ENCODE measurements at places on chromosomes 5 and 9.
A peak's percentile ranks its signal among the peaks of the same experiment; 100 is the strongest.

- no peak for DNase-seq
Measured at GRCh38 chr5:150116667-150117400, 30.5 kb upstream of the CSF1R start.

DNA sequence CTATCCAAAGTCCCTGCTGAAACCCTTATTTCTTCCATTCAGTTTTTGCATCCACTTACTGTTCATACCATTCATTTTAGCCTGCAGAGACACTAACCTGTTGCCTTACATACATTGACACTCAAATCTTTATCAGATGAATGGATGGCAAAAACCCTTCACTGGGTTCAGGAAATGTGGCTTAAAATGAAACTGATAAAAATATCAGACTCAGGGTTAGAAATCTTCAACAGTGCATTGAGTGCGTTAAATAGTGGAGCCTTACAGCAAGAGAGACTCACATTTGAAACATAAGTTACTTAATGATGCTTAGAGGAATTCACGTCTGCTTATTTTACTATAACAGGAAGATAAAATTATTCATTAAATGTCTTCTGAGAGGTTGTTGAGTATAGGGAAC, 28.0 kb upstream of the BNC2 start:
- no peak for DNase-seq

- DNase-seq: no peak
Measured at GRCh38 chr5:174575043-174575442, 149.3 kb upstream of the MSX2 start.

DNA sequence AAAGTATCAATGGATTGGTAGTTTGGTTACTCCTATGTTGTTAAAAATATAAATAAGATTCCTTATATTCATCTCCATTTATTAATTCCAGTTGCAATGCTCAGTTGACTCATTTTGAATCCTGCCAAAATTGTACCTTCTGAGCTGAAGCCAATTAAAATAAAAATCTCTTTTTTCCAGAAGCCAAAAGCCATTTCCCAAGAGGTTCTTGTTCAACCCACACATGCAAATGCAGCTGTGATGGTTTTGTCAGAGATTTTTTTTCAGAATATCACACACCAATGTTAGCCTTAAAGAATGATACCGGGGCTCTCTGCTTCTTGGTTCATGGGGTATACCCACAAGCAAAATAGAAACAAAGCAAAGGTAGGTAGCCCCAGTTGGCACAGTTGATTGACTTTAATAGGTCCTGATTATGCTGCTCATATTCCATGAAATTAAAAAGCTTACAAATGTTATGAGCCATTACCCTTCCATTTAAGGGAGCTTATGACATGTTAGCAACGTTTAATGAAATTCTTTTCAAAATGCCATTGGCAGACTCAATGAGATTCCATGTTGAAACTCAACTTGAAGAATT, 208.0 kb downstream of the SGCD start:
- DNase-seq: peak; percentile 6

DNA sequence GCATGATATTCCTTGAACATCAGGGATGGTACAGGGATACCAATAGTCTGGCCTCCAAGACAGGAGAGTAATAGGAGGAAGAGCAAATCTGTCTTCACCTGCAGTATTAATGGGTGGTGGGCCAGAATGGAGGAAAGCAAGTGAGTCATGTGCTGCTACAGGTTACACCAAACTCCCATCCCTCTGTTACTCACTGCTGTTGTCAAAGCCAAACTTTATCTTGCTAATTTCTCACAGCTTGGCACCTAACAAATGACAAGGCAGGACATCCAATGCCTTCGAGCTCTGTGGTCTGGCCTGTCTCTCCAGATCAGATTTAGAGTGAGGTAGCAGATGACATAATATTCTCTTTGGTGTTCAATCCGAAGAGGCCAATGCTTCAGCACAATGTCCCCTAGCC, 26.8 kb downstream of the PLAC8L1 start:
- no peak for DNase-seq

DNA sequence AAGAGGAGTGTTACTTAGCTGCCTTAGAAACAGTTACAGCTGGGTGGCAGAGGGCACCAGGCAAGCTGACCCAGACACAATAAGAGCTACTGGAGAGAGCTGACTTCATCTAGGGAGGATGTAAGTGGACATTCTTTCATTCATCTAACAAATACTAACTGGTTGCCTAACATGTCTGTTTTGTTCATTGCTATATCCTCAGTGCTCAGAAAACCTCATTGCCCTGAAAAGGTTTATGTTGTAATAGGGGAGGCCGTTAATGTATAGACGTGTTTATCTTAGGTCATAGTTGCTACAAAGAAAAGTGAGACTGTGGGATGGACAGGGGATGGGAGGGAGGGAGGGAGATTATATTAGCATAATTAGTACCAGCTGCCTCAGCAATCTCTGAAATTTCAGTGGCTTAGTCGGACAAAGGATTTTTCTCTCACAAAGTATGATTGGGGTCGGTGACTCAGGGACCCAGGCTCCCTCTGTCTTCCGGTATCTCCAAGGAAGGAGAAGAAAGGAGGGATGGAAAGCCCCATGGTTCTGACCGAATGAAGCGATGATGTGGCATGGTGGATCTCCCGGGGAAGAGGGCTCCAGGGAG, 2.6 kb upstream of the SNX18 start:
- peak; percentile 66 for DNase-seq

DNA sequence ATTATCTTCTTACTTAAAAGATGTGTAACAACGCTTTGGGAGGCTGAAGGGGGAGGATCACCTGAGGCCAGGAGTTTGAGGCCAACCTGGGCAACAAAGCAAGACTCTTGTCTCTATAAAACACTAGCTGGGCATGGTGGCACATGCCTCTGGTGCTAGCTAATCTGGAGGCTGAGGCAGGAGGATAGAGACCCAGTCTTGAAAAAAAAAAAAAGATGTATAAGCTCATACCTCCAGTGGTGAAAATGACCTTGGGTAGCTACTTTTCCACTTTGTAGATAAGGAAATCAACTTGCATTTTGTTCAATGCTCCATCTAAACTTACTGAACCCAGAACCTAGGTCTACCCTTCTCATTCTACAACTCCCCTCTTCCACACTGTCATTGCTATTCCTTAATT, 16.6 kb downstream of the ARRDC3 start:
- no peak for DNase-seq

GRCh38 chr5:68304421-68305052, 89.0 kb downstream of the PIK3R1 start:
- DNase-seq: peak; percentile 25

DNA sequence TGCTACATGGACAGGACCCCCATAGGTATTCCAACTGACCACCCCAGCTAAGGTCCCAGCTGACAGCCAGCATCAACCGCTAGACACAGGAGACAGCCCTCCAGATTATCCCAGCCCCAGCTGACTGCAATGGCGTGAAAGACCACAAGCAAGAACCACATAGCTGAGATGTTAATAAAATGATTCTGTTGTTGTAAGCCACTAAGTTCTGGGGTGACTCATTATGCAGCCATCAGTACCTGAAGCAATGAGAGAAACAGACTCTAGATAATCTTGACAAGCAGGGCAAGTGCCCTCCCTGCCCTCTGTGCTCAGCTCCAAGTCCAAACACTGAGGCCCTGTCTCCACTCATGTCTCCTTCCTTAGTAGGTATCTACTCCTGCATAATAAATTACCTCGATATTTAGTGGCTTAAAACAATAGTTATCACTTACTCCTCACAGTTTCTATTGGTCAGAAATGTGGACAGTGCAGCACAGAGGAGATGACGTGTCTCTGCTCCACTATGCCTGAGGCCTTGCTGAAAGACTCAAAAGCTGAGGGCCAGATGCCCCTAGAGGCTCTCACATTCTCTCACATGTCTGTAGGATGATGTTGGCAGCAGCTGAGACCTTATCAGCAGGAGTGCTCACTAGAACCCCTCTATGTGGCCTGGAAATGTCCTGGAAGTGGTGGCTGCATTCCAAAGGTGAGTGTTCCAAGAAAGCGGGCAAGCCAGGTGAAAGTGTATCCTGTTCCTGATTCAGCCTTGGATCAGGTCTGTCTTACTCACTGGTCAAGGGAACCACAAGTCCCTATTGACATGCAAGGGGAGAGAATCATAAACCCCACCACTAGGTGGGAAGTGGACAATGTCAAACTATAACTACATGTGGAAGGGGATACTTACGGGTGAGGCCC, 2.5 kb downstream of the MGAT1 start:
- DNase-seq: peak; percentile 52

GRCh38 chr9:38063363-38063707, 5.7 kb downstream of the SHB start:
- no peak for DNase-seq

GRCh38 chr5:139668064-139668880, 20.1 kb downstream of the CXXC5 start:
- peak; percentile 50 for DNase-seq

DNA sequence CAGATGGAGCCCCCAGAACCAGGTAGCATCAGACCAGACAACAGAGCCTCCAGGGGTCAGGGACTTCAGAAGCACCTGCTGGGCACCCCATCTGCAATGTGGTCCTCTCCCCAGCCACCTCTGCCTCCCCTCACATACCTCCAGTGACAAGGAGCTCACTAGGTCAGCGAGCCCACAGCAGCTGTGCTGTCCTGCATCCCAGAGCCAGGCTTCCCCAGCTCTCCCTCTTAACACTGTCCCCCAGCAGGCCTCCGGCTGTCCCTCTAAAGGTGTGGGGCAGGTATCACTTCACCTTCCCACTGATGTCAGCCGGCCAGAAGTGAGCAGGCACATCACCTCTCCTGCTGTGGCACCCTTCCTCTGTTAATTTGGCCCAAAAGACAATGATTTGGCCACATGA, 83.6 kb downstream of the LMX1B start:
- DNase-seq: no peak

- DNase-seq: no peak
Measured at GRCh38 chr5:175654339-175654738, 3.5 kb upstream of the HRH2 start.

- peak; percentile 47 for DNase-seq
Measured at GRCh38 chr9:34500623-34501267, 22.0 kb downstream of the ENHO start.

DNA sequence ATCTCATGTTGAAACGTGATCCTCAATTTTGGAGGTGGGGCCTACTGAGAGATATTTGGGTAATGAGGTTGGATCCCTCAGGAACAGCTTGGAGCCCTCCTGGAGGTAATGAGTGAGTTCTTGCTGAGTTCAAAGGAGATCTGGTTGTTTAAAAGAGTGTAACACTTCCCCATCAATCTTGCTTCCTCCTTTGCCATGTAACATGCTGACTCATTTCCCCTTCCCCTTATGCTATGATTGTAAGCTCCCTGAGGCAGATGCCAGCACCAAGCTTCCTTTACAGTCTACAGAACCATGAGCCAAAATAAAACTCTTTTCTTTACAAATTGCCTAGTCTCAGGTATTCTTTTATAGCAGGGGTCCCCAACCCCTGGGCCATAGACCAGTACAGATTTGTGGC, 352.3 kb downstream of the SLCO4C1 start:
- peak; percentile 2 for DNase-seq

DNA sequence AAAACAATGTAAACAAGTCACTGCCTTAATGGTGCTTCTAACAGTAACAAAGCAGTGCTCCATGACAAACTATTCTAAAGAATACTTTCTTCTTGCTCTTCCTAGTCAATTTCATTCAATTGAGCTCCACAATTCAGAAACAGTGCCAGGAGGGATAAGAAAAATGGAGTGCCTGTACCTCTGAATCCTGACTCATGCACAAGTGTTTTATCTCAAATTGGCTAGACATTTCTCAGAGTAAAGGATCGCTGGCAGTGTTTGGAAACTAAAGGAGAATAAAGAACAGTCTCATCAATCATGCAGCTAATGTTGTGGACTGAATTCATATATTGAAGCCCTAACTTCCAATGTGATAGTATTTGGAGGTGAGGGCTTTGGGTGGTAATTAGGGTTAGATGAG, 27.6 kb downstream of the SLC25A51 start:
- DNase-seq: peak; percentile 12

- no peak for DNase-seq
Measured at GRCh38 chr9:133991214-133991921, 756 bp downstream of the VAV2 start.

- DNase-seq: peak; percentile 25
Measured at GRCh38 chr5:171299851-171300250, 9.2 kb upstream of the TLX3 start.

DNA sequence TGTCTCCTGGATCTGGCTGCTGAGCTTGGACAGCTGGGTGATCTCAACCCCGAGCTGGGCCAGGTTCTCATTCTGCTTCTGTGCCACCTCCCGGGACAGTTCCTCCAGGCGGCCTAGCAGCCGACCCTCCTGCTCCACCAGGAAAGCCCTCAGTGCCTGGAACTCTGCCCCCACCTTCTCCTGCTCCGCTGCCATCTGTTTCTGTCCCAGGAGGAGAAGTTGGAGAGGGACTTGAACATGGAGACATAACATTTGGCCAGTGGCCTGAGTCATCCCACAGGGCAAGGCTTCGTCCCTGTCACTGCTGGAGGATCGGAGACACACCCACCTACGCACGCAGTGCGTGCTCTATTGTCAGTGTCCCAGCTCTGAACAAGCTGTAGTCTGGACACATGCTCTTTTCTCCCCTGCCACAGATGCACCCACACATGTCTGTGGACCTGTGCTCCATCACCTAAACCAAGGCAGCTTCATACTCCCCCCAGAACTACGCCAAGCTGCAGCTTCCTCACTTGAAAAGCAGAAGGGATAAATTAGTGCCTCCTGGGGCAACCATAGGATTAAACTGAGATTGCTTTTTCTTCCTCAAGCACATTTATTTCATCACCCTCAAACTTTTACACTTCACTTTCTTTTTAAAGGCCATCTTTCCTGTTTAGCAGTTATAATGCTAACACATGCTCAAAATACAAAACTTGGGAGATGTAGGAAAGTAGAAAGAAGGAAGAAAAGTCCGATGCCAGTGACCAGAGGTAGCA, 4.9 kb downstream of the TRIM7 start:
- no peak for DNase-seq

- peak; percentile 61 for DNase-seq
Measured at GRCh38 chr9:87280421-87280820, 217.2 kb upstream of the DAPK1 start.

- no peak for DNase-seq
Measured at GRCh38 chr5:180133060-180133459, 61.5 kb upstream of the RNF130 start.

- no peak for DNase-seq
Measured at GRCh38 chr9:132588098-132588497, 5.7 kb downstream of the BARHL1 start.

- DNase-seq: peak; percentile 84
Measured at GRCh38 chr9:131658377-131659129, 81.3 kb downstream of the RAPGEF1 start.

GRCh38 chr9:127290561-127291065, 26.0 kb downstream of the GARNL3 start:
- DNase-seq: no peak

GRCh38 chr9:133658442-133659431, 22.6 kb downstream of the DBH start:
- DNase-seq: peak; percentile 42

- DNase-seq: peak; percentile 89
Measured at GRCh38 chr5:172111852-172112225, 76.2 kb downstream of the STK10 start.
